Spleen (tissue), 13 donors: ENCODE measurements at places on chromosomes 6 and 20.

DNA sequence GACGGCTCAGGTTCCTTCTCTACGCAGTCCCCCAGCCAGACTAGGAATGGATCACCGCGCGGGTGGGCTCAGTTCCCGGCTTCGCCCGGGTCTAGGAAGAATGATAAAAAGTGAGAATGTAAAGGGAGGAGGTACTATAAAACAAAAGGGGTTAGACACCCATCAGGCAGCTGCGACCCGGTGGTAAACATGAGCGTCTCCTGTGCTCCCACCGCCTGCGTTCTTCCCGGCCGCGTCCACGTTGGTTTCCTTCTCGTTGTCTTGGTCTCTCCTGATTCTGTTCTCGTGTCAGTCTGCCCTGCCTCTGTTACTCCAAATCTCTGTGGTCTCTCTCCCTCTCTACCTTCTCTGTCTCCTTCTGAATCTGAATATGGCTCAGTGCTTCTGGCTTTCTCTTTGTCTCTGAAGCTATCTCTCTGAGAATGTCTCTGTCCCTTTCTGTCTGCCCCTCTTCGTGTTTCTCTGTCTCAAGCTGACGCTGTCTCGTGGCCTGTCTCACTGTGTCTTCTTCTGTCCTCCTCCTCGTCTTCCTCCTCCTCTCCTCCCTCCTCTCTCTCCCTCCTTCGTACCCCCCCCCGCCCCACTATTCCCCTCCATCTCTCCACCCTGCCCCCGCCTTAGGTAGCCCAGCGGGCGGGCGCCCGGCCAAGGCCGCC, 41.6 kb upstream of the FOXP4 start:
- H3K4me1 ChIP-seq: peaks cover 32% of the 10 kb centered on the region
- H3K4me3 ChIP-seq: peak overlapping the region; percentile 27
- H3K27ac ChIP-seq: peak overlapping the region; percentile 43
- no peaks in the 10 kb centered on the region for H3K36me3 ChIP-seq
- H3K27me3 ChIP-seq: peaks cover 9% of the 10 kb centered on the region

DNA sequence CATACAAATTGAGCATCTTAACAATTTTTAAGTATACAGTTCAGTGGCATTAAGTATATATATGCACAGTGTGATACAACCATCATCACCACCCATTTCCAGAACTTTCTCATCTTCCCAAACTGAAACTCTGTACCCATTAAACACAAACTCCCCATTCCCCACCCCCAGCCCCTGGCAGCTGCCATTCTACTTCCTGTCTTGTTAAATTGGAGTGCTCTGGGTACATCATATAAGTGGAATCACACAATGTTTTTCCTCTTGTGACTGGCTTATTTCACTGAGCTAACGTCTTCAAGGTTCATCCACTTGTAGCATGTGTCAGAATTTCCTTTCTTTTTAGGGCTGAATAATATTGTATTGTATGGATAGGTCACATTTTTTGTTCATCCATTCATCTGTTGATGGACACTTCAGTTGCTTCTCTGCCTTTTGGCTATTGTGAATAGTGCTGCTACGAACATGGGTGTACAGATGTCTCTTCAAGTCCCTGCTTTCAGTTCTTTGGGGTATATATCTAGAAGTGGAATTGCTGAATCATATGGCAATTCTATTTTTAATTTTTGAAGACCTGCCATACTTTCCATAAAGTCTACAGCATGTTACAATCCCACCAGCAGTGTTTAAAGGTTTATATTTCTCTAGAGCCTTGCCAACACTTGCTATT, 19.6 kb upstream of the RREB1 start:
- peaks cover 23% of the 10 kb centered on the region for H3K4me1 ChIP-seq
- H3K27ac ChIP-seq: peak overlapping the region; percentile 79
- H3K4me3 ChIP-seq: peak overlapping the region; percentile 61
- no peak for DNase-seq
- no peaks in the 10 kb centered on the region for H3K27me3 ChIP-seq
- no peaks in the 10 kb centered on the region for H3K36me3 ChIP-seq

DNA sequence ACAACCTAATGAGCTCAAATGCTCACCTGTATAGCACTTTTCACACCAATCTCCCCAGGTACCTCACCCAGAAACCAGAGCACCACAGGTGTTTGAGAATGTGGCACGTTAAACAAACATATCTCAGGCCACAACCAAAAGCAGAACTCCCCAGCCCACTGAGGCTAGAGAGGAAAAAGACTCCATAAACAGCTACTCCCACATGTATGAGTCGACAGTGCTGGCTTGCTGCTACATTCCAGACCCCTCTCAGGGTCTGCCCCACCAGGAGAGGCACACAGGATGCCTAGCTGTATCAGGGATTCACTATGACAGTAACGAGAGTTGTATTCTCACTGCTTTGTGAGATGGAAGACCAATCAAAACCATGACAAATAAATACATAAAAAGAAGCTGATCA, 242.6 kb upstream of the ARID1B start:
- no peaks in the 10 kb centered on the region for H3K36me3 ChIP-seq
- H3K27ac ChIP-seq: no peak overlapping the region
- no peaks in the 10 kb centered on the region for H3K4me1 ChIP-seq
- H3K27me3 ChIP-seq: no peaks in the 10 kb centered on the region

- no peak for DNase-seq
- no peak overlapping the region for H3K27ac ChIP-seq
- H3K27me3 ChIP-seq: peaks cover 13% of the 10 kb centered on the region
- H3K4me1 ChIP-seq: peaks cover 3% of the 10 kb centered on the region
- H3K4me3 ChIP-seq: no peak overlapping the region
These were observed 40.3 kb upstream of the ZFAND3 start for GRCh38 chr6:37779111-37779800.

GRCh38 chr6:40569162-40569910, 17.8 kb downstream of the LRFN2 start:
- H3K36me3 ChIP-seq: no peaks in the 10 kb centered on the region
- no peak overlapping the region for H3K4me3 ChIP-seq
- DNase-seq: no peak
- no peaks in the 10 kb centered on the region for H3K27me3 ChIP-seq
- no peak overlapping the region for H3K27ac ChIP-seq
- H3K4me1 ChIP-seq: no peaks in the 10 kb centered on the region

- H3K36me3 ChIP-seq: no peaks in the 10 kb centered on the region
- peak overlapping the region; percentile 62 for H3K27ac ChIP-seq
- DNase-seq: no peak
- no peak overlapping the region for H3K4me3 ChIP-seq
- H3K4me1 ChIP-seq: no peaks in the 10 kb centered on the region
These were observed 125.5 kb downstream of the IPCEF1 start for GRCh38 chr6:154230910-154231595.
